ENCODE measurements at places on chromosomes 4 and X. TPM values are rescaled to one million over a fixed set of nuclear protein-coding genes. Genes with fewer than 3 reads are reported as not detected.

- DNase-seq, result no peak
Measured at GRCh38 chrX:122777766-122778165, 406.3 kb upstream of the GRIA3 start.

The HPSE gene
- 0.97 TPM for total RNA-seq

The UBL4A gene
- 48.4 TPM for total RNA-seq

The PCDH10 gene
- 0.48 TPM for total RNA-seq

The TRPC5OS gene
- not detected for total RNA-seq
